ENCODE measurements at places on chromosomes 12 and 14.

GRCh38 chr12:92295523-92295922 is 149.9 kb upstream of the BTG1 start:
- DNase-seq = no peak

GRCh38 chr12:11622876-11623281 is 26.6 kb upstream of the ETV6 start:
- no peak for DNase-seq

GRCh38 chr14:86770186-86770585 is 1222.8 kb downstream of the GALC start:
- DNase-seq = no peak

DNA sequence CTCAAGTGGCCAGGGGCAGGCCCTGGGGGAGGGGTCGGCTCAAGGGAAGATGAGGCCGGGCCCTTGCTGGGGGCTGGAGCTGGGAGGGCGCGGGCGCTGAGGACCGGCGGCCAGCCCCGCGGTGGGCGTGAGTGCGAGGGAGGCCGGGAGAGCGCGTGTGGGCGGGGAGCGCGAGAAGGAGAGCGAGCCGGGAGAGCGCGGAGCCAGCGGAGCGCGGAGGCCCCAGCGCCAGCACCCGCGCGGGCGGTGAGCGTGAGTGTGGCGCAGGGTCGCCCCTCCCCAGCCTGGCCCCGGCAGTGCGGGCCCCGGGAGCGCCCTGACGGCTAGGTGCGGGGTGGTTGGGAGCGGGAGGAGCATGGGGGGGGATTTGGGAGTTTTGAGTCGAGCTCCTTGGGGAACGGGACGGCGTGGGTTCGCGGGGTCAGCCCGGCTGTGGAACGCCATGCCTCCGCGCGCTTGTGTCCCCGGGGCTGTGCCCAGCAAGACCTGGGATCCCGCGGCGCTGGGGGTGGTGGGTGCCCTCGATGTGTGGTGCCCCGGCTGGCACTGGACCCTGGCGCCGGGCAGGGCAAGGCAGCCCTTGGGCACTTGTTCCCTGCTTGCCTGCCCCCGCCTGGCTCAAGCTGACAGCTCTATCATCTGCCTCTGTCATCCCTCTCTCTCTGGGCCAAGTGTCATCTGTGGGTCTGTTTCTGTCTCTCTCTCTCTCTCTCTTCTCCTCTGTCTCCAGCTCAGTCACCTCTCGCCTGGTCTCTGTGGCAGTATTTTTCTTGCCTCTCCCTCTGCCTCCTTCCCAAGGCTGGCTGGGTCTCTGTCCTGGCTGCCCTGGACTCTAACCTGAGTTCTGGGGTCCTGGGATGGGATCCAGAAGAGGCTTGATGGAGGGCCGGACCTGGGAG is at the start of gene LBHD2:
LBHD2 (plus strand) TSS at position 190 of the 899 bp plus-strand sequence. CDS start 1,803 bp downstream, outside the sequence.
- no peak for DNase-seq

GRCh38 chr12:7628381-7628961 is 37.2 kb downstream of the APOBEC1 start:
- no peak for DNase-seq

All from stimulated activated CD8-positive, alpha-beta memory T cell treated with anti-CD3 and anti-CD28 coated beads, Interleukin-12 subunit alpha, Interleukin-12 subunit beta, amount 100 ng/mL, for 1 hour (primary cell).